ENCODE measurements at places on chromosomes 6 and 20. TPM values are rescaled to one million over a fixed set of nuclear protein-coding genes. Genes with fewer than 3 reads are reported as not detected.

MRS2 gene
- total RNA-seq = 29.4 TPM

COL19A1 gene
- total RNA-seq = not detected

GSTA1 gene
- total RNA-seq = 8.5 TPM

PTP4A1 gene
- not detected for total RNA-seq

RBM24 gene
- 30.3 TPM for total RNA-seq

RIPOR3 gene
- total RNA-seq = 1.3 TPM

MYB gene
- total RNA-seq = 0.16 TPM

PGM3 gene
- total RNA-seq = 65.3 TPM

PNPLA1 gene
- total RNA-seq = not detected

GRCh38 chr6:28609672-28610071 is 84.0 kb downstream of the GPX5 start:
- no peak for DNase-seq

- DNase-seq = peak; percentile 34
These were observed 7.9 kb upstream of the ABHD12 start for GRCh38 chr20:25398376-25399036.

DNA sequence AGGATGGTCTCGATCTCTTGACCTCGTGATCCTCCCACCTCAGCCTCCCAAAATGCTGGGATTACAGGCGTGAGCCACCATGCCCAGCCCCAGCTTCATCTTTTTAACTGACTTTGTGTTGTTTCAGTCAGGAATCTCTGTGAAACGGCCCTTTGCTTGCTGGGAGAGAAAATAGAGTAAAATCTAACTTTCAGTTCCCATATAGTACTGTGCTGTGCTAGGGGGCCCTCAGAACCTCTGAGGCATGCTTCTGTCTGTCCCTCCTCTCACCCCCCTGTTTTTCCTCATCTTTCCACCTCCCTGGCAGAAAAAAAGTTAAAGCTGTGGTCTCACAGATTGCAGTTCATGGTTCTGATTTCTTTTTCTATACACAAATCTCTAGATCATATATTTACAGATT is 48.4 kb downstream of the LRP11 start:
- DNase-seq = no peak

DNA sequence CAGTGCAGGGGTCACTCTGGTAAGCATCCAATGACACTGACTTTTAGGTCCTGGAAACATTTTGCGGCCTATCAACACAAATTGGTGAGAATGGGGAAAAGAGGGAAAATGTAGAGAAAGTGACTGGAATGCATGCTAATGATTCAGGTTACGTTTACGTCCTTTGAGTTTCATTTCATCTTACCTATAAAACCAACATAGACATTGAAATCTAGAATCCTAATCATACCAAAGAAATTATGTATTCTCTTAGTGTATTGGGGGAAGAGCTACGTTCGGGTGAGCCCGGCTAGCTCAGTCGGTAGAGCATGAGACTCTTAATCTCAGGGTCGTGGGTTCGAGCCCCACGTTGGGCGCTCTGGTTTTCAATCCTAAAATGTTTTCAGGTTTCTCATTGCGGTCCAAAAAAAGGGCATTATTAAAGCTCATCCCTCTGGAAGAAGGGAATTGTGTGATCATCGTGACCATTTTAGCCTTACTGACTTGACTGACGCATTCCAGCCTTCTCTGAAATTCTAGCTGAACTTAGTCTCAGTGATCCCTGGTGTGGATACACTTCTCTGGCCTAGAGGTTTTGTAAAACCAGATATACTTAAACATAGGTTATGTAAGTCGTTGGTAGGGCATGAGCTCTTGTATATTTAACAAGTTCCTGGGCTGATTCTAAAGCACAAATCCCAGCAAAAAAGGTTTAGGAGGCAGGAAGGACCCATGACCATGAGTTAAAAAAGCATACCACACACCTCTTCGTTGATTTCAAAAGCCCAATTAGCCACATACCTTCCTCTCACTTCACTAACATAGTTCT is 18.3 kb downstream of the HMGN4 start:
- DNase-seq = peak; percentile 86

GRCh38 chr6:170128346-170128745 is 162.5 kb downstream of the DLL1 start:
- peak; percentile 16 for DNase-seq

GRCh38 chr6:835476-836160 is 142.7 kb upstream of the EXOC2 start:
- DNase-seq = no peak

- DNase-seq = no peak
These were observed 25.3 kb upstream of the TRAF3IP2 start for GRCh38 chr6:111631018-111631417.

GRCh38 chr6:166162599-166163342 is 4.9 kb downstream of the TBXT start:
- DNase-seq = no peak

DNA sequence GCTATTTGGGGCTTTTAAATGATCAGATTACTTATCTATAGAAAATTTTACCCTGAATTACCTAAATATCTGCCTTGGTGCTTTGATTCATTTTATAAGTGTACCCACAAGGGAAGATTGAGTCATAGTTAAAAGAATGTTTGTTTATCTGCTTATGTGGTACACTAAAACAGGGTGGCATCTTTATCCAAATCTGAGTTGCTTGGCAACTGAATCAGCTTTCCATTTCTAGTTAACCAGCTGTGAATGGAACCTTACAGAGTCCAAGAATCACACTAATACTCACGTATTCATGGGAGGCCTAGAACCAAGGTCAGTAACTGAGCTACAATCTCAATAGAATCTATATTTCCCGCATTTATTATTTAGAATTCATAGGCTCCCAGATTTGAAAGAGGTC is 44.0 kb upstream of the CAP2 start:
- peak; percentile 50 for DNase-seq

DNA sequence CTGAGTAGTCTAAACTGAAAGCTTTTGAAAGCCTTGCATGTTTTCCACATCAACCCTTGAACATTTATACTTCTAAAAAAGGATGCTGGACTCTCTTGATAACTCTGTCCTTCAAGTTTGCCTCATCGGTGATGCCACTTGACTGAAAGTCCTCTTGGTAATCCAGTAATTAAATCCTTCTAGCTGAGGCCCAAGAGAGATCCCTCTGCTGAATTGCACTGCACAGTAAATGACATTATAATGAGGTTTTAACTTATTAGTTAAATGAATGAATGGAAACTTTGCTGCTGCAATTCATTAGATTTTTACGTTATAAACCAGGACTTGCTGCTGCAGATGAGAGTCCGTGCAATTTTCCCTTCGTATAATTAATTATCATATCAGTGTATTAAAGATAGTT is 363.9 kb upstream of the FLRT3 start:
- no peak for DNase-seq

DNA sequence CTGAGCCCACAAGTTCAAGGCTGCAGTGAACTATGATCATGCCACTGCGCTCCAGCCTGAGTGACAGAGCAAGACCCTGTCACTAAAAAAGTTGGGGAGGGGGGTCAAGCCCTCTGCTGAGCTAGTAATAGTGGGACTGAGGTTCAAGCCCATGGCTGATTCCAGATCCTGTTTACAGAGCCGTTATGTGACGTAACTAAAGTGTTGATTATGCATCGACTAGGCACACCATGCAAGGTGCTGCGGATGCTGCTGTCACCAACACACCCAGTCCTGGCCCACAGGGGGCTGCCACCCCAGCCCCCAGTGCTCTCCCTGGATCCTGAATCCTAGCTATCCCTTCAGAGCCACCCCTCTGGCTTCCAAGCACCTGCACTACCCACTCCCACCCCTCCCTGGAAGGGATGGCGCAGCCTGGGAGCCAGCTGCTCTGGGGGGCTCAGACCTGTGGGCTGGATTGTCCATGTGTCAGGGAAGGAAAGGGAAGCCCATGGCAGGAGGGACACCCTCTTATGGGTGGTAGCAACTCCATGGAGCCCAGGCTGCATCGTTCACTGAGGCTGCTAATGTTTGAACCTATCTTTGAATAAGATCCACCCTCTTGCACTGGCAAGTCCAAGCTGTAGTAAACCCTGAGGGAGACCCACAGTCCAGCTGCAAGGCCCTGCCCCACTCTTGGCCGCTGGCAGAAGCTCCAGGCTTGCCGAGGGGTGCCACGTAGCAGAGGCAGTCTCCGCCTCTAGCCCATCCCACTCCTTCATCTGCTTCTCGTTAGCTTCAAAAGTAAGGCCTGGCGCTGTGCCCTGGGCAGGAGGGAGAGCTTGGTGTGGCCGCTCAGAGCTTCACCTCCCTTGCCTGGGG is 95.0 kb downstream of the SNX5 start:
- DNase-seq = peak; percentile 90

GRCh38 chr6:16505711-16506357 is 255.4 kb downstream of the ATXN1 start:
- no peak for DNase-seq

- no peak for DNase-seq
These were observed 65.2 kb downstream of the EYA2 start for GRCh38 chr20:46959821-46960220.

- no peak for DNase-seq
These were observed 636 bp downstream of the ELOVL2 start for GRCh38 chr6:11043378-11043960.

DNA sequence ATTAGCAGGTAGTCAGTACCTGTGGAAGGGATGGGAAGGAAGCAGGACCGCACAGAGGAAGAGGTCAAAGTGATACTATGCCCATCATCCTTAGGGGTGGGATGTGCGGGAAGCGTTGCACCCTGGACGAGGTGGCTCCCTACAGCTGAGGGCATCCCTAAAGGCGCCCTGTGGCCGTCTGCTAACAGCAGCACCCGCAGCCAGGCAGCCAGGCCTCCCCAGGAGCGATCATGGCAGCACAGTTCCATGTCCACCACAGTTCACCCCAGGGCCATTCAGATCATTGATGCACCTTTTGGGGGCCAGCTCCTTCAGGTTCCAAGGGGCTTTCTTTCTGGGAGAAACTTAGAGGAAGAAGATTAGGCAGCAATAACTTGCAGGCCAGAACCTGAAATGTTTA is 59.5 kb downstream of the RPP40 start:
- DNase-seq = no peak

GRCh38 chr6:70079241-70079640 is 212.9 kb downstream of the COL19A1 start:
- no peak for DNase-seq

GRCh38 chr6:12538881-12539357 is 177.6 kb upstream of the PHACTR1 start:
- DNase-seq = peak; percentile 87

- DNase-seq = no peak
These were observed 68.5 kb downstream of the CNKSR3 start for GRCh38 chr6:154441995-154442310.

DNA sequence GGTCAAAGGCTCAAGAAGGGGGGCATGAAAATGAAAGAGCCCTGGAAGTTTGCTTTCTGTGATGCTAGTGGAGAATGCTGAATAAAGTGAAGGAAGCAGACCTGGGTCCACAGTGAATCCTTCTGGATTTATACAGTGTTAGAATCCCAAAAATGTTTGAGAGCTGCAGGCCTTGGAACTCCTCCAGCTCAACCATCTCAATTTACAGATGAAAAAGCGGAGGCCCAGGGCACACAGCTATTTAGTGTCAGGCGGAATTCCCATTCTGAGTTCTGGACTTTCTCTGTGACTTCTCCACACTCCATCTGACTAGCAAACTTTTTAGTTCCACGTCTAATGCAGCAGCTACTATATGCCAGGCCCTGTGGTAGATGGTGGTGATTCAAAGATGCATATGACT is 1.5 kb upstream of the PRSS35 start:
- no peak for DNase-seq

GRCh38 chr6:26268659-26269402 is 96.2 kb upstream of the BTN3A2 start:
- peak; percentile 58 for DNase-seq

DNA sequence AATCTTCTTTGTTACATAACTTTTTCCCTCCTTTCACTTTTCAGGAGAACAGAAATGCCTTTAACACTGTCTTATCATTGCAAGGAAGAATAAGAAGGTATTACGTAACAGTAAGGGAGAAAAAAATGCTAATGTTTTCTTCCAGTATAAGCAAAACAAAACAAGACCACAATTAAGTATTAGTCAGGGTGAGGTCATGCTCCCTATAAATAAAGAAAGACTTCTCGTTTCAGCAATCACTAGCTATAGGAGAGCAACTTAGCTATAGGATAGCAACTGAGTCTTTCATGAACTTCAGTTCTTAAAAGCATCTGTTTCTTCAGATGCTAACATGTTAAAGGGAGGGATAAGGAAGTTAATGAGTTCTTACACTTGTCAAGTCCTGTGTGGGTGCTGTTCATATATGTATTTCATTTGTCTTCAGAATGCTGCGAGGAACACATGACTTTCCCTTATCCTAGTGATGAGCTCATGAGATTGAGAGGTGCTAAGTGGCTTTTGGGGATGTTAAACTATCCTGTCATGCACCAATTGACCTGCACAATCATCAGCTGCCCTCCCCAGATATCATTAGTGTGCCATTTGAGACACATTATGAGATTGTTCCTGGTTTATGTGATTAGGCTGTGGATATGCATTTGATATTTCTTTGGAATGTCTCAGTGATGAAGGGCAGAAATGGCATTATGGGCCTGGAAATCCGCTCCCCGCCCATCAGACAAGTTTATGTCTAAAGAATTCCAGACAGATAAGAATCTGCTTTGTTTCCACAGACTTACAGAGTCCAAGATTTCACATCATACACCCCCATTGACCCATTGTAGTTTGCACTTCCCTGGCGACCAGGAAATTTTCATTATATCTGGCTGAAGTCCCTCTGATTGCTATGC is 37.5 kb downstream of the LAMA4 start:
- DNase-seq = no peak

DNA sequence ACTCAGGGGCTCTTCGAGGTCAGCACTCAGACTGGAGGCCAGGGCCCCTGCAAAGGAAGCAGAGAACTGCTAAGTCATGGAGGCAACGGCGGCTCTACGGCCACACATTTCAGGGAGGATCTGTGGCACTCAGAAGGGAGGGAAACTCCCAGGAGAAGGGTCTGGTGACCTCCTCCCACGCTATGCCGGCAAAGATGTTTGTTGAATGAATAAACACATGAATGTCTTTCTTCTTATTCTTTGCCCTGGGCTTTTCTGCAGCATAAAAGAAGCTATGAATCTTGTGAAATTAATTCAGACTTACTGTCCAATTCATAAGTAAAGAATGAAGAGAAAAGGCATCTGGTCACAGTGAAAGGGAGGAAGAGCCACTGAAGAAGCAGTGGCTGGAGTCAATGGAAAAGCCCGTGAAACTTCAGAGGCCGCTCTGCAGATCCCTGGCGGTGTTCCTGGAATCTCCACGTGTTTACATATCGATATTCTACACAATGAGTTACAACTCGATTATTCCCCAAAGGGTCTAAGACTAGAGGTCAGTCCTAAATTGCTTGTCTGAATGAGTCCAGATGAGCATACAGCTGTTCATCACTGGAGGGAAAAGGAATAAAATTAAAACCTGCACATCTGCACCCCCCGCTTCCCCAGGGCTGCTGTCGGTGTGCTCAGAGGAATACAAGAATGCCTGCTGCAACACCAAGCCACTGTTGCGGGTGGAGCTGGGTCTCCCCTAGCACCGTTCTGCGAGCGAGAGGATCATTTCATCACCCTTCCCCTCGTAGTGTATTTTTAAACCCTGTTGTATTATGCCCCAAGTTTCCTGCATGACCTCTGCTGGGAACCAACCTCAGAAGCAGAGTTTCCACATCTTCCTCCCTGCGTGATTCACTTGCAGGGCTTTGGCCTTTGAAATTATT is 25.6 kb downstream of the INSM1 start:
- peak; percentile 12 for DNase-seq
